WTC11 (cell line): ENCODE measurements at places on chromosomes 1 and 21. TPM values are rescaled to one million over a fixed set of nuclear protein-coding genes. Genes with fewer than 3 reads are reported as not detected.

DNA sequence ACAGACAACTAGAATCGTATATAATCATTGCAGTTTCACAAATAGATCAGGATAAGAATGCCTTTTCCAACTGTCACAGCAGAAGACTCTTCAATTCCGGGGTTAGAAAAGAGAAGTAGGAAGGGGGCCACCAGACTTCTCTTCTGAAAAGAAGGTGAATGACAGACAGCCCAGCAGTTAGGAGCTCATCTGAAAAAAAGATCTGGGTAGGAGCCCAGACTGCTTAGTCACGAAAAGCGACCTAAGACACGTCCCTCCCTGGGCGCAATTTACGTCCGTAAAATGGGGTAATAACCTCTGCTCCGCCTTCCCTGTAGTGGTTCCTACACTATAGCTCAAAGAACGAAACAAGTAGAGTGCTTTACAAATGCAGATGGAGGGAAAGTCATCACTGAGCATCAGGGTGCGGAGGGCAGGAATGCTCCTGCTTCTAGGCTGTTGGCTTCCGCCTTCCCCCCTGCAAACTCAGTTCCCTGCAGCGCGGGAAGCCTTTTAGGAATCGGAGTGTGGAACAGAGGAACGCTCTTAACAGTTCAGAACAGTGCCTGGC is 582 bp downstream of the ORC1 start:
- peak; percentile 51 for DNase-seq

GRCh38 chr1:36457691-36458090 is 6.5 kb downstream of the MRPS15 start:
- no peak for DNase-seq

DNA sequence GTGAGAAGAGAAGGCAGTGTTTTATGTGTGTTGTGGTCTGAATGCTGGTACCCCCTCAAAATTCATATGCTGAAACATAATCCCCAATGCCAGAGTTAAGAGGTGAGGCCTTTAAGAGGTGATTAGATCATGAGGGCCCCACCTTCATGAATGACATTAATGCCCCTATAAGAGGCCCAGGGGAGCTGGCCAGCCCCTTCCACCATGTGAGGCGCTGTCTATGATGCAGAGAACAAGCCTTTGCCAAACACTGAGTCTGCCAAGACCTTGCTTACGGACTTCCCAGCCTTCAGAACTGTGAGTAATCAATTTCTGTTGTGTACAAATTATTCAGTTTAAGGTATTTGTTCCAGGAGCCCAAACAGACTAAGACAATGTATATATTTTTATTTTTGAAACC is 20.2 kb downstream of the CAPZB start:
- no peak for DNase-seq

GRCh38 chr21:42540396-42540795 is 26.7 kb downstream of the SLC37A1 start:
- DNase-seq = no peak

DNA sequence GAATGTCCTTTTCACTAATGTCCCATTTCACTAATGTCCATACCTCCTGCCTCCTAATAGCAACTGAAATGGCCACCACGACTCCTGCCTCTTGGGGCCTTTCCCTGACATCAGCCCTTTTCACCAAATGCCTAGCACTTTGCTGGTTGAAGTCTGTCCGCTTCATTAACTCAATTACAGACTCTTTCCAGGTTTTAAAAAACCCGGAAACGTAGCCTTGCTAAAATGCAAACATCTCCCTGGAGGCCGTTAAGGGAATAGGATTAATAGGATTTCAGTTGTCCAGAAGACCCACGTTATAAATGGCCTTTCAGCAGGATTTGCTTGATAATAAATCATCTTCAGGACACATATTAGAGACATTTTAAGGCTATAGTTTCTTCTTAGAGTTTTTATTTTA is 25.7 kb upstream of the ERO1B start:
- DNase-seq = no peak

DNA sequence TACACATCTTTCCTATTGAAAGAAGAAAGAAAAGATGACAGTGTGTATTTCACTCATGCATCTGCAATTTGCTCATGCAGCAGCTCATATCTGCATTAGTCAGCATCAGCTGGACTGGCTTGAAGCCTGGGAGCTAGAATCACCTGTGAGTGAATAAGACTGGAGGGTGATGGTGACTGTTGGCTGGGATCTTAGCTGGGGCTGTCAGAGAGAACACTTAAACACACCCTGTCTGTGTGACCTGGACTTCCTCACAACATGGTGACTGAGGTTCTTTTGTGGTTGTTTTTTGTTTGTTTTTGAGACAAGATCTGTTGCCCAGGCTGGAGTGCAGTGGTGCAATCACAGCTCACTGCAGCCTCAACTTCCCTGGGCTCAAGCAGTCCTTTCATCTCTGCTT is 24.9 kb downstream of the KLHDC7A start:
- DNase-seq = no peak

- DNase-seq = no peak
These were observed 16.0 kb upstream of the YRDC start for GRCh38 chr1:37824001-37824400.

- DNase-seq = no peak
These were observed 14.8 kb upstream of the TTLL7 start for GRCh38 chr1:84013708-84014107.

GRCh38 chr1:95021805-95022643 is 50.7 kb downstream of the ALG14 start:
- DNase-seq = no peak

DNA sequence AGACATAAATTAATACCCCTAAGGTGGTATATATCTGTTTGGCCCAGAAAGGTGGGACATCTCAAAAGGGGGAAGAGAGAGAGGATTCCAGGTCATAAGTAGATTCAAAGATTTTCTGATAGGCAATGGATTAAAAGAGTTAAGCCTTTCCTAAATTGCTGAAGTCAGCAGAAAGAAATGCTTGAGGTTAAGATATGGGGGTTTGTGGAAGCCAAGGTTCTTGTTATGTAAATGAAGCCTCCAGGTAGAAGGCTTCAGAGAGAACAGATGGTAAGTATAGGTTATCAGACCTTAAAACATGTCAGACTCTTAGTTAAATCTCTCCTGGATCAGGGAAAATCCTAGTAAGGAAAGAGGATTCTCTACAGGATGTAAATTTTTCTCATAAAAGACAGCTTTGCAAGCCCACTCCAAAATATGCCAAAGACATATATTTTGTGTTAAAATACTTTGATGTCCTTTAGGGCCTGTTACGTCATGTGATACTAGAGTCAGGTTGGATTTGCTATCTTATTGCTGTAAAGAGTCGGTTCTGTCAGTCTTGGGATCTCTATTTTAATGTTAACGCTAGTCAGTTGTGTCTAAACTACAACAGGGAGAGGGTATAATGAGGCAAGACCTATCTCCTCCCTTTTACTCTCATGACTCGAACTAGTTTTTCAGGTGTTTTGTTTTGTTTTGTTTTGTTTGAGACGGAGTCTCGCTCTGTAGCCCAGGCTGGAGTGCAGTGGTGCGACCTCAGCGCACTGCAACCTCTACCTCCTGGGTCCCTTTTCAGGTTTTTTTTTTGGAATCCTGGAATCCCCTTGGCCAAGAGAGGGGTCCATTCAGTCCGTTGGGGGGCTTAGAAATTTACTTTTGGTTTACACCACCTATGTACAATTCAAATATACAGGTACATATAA is 30.6 kb downstream of the RGS2 start:
- DNase-seq = no peak

DNA sequence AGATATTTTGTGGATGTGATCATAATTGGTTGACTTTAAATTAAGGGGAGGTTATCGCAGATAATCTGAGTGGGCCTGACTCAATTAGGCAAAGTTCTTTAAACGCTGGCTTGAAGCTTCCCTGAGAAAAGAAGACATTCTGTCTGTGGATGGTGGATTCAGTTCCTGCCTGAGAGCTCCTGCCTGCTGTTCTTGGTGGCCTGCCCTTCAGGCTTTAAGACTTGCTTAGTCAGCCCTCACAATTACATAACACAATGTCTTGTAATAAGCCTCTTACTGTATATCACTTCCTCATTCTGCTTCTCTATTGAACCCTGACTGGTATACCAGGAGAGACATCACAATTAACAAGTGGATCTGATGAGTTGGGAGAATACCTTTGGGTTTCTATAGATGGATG is 50.2 kb downstream of the KCNJ6 start:
- no peak for DNase-seq

GRCh38 chr1:58883888-58884482 is 100.1 kb upstream of the JUN start:
- DNase-seq = no peak

DNA sequence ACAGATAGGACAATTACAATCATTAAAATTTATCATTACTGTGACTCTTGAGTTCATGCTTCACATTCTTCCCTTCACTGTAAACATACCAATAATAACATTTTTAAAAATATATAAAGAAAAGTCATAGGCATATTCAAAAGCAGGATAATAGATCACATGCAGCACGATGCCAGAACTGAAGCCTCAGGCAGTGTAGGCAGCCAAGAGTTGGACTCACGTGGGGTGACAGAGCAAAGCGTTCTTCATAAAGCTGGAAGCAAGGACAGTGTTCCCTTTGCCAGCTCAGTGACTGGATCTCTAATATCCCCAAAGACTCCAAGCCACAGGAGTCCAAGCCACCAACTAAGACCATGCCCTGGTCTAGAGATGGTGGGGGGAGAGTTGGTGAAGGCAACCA is 77.7 kb downstream of the ODF2L start:
- DNase-seq = no peak

DNA sequence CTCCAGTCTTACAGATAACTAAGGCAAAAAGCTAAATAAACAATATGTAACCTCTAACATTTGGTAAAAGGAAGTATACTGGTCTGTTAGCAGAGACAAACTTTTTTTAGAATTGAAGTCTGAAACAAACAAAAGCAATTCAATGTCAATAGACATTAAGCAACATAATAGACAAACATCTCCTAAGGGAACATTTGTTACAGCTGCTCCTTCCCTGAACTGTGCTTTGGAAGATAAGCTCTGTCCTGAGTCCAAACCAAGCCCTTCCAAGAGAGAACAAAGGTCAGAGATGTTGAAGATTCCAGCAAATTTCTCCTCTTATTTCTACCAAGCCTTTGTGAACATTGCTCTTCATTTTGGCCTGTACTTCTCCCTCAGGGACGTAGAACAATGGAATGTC is 25.3 kb downstream of the FMO2 start:
- no peak for DNase-seq

DNA sequence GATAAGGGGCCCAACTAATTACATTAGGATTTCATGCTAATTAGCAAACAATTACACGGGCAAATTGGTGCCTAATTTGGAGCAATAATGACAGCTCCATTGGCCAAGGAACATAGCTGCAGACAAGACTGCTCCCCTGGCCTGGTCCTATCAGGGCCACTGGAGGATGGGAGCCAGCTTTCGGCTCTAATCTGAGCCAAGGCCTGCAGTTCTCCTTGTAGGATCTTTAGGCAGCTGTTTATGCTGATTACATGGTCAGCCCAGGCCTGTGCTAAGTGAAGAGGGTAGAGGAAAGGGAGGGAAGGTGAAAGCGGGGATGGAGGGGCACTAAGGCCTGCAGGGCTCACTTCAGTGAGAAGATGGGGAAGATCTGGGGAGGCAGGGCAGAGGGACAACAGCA is 12.4 kb upstream of the ADGRB2 start:
- DNase-seq = no peak

DNA sequence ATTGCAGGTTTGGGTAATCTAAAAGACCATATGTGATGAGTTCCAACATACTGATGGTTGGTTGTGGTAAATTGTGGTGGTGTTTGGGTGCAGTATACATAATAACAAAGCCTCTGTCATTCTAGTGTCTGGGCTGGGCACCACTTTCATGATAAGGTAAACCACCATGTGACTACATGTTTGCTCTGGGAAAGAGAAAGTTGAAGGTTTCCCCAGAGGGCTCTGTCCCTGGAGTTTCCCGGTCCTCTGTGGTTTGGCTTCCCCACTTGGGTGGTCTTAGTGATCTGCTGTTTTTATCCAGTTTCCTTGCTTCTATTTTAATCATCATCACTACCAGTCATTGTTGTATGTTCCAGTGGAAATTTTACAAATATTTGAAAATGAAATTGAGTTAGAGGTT is 55.9 kb upstream of the TSPAN2 start:
- DNase-seq = no peak

DNA sequence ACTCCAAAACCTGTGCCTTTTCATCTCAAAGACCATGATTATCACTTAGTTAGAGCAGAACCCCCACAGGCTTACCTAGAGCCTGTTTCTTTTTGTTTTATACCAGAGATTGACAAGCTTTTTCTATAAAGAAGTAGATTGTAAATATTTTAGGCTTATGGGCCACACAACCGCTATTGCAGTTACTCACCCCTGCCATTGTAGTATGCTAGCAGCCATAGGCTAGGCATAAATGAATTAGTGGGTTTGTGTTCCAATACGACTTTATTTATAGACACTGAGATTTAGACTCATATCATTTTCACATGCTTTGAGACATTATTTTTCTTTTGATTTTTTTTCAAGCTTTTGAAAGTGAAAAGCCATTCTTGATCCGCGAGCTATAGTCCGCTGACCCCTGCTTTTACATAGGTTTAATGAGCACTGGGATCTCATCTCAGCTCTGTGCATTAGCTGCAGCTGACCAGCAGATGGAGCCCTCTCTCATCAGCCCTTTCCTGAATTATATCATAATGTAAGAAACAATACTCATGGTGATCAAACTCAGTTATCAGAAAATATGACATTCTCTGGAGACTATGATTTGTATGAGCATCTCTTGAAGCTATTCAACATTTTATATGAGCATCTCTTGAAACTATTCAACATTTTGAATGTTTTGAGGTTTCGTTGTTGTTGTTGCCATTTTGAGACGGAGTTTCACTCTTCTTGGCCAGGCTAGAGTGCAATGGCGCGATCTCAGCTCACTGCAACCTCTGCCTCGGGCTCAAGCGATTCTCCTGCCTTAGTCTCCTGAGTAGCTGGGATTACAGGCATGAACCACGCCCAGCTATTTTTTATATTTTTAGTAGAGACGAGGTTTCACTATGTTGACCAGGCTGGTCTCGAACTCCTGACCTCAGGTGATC is 111.9 kb upstream of the L1TD1 start:
- peak; percentile 57 for DNase-seq

GRCh38 chr1:162336621-162337285 is 39.9 kb downstream of the SPATA46 start:
- DNase-seq = no peak

DNA sequence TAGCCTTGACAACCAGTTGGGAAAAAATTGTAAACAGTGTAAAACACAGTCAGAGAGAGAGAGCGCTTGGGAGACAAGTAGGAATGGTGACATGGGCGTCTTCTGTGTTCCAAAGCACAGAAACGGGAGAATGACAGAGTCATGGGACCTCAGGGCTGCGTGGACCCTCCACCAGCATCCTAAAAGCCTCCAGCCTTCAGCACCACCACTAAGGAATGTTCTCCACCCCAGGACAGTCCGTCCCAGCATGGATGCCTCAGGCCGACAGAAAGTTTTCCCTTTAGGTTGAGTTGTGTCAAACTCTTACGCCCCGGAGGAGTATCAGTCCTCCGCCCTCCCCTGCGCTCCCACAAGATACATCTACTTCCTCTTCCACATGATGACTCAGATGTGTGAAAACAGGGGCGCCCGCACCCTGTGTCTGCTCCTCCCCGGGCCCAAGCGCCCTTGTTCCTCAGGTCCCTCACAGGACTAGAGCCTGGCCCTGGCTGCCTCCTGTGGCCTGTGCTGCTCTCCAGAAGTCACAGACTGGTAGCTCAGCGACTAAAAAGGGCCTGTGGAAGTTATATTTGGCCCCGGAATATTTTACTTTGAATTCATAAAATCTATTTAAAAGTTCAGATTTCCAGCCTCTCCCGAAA is 63.9 kb upstream of the EFHD2 start:
- DNase-seq = no peak

GRCh38 chr1:162206749-162207635 is 137.5 kb downstream of the NOS1AP start:
- no peak for DNase-seq

The AKT3 gene
- total RNA-seq = 34.5 to 38.5 TPM (median 34.6 TPM) in 3 replicates

The LRRN2 gene
- 3.2 to 5.3 TPM (median 3.4 TPM) in 3 replicates for total RNA-seq

The EXO1 gene
- 28.2 to 36.5 TPM (median 31.7 TPM) in 3 replicates for total RNA-seq

The STIL gene
- 24.0 to 29.7 TPM (median 24.1 TPM) in 3 replicates for total RNA-seq

The GUCA2B gene
- total RNA-seq = not detected in 3 replicates

The SLC44A3 gene
- 4.7 to 7.2 TPM (median 6.9 TPM) in 3 replicates for total RNA-seq
